NCI-H1436 treated with DMSO at 0.1 percent for 48 hours (cell line): ENCODE measurements at places on chromosomes 3 and 15.

- no peak for DNase-seq
These were observed 3.0 kb downstream of the KNG1 start for GRCh38 chr3:186719945-186720739.

GRCh38 chr3:131277836-131278497, 103.6 kb upstream of the NUDT16 start:
- no peak for DNase-seq

- no peak for DNase-seq
These were observed 166.6 kb downstream of the SATB1 start for GRCh38 chr3:18258492-18258891.

DNA sequence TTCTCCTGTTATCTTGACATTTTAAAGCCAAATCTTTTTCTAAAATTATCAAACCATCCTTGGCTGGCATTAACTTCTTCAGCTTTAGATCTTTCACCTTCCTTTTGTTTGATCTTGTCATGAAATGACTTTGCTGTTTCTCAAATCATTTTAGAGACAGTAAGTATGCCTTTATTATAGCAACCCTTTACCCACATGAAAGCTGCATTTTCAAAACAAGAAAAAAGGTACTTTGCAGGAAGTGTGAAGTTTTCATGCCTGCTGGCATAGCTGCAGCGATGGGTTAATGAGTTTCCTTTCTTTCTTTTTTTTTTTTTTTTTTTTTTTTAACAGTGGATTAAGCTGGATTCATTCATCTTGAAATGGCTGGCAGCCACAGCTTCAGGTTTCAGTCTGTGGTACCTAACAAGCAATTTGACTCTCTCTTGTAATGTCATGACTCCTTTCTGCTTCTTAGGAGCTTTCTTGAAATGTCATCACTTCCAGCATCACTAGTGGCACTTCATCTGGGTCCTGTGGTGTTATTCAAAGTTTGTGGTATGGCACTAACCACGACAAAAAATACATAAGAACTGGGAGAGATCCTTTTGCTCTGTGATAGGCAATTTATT, 18.8 kb downstream of the SLC25A26 start:
- no peak for DNase-seq

DNA sequence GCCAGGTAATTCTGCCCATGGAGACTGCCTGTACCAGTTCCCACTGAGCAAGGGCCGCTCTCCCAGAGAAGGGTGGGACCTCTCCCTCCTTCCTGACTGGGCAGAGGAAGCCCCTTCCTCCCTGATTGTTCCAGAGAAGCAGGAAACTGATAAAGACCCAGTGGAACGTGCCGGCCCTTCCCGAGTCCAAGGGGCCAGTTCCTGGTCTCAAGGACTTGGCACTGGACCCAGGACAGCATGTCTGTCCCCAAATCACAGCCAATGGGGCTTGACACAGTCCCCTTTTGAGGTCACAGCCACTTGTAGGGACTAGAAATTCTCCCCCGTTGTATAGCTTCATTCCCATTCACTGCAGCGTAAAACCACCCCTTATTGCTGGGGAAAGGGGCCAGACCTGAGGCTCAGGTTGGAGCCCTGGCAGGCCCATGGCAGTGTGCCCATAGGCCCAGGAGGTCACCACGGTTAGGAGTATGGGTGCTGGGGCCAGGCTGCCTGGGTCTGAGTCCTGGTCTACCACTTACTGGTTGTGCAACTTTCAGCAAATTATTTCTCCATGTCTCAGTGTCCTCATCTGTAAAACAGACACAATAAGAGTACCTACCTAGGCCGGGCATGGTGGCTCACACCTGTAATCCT, 18.1 kb downstream of the CSRNP1 start:
- DNase-seq, result no peak

- no peak for DNase-seq
These were observed 1540.6 kb upstream of the GBE1 start for GRCh38 chr3:83302091-83302490.

GRCh38 chr15:99213187-99213811, 36.1 kb downstream of the TTC23 start:
- no peak for DNase-seq

DNA sequence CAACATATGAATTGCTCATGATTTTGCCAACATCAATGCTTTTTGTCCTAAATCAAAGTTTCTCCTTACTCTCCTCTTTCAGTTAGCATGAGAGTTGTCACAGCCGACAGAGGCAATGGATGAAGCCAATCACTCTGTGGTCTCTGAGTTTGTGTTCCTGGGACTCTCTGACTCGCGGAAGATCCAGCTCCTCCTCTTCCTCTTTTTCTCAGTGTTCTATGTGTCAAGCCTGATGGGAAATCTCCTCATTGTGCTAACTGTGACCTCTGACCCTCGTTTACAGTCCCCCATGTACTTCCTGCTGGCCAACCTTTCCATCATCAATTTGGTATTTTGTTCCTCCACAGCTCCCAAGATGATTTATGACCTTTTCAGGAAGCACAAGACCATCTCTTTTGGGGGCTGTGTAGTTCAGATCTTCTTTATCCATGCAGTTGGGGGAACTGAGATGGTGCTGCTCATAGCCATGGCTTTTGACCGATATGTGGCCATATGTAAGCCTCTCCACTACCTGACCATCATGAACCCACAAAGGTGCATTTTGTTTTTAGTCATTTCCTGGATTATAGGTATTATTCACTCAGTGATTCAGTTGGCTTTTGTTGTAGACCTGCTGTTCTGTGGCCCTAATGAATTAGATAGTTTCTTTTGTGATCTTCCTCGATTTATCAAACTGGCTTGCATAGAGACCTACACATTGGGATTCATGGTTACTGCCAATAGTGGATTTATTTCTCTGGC, 2.5 kb downstream of the OR4F6 start:
- no peak for DNase-seq
